ENCODE measurements at places on chromosomes 12 and 14.

- DNase-seq: no peak
Measured at GRCh38 chr12:31216479-31216878, 109.5 kb downstream of the SINHCAF start.

DNA sequence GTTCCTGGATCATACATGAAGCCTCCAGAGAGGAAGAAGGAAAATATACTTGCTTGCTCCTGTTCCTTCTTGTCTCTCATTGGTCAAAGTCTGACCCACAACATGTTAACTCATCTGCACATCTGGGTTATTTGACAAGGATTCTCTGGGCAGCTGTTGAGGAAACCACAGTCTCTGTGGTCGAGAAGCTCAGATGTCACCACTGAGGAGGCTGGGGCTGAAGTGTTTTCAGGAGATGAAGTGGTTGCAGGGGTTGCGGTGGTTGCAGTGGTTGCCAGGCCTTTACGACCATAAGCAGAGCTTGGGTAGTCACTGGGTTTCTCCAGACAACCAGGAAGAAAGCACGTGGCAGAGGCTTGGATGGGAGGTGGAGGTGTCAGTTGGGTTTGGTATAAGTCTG, 265.0 kb upstream of the LRIG3 start:
- DNase-seq: no peak

DNA sequence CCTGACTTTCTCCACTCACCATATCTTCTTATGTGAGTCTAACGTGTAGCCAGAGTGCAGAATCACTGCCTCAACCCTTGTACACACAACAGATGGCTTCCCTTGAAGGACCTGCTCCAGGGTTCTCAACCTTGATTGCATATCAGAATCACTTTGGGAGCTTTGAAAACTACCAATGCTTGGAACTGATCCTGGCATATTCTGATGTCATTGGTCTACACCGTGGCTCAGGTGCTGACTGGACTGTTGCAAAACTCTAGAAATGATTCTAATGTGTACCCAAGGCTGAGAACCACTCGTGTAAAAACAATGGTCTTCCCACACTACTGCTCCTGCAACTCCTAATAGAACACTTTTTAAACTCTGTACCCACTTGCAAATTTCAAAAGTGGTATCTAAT, 18.5 kb downstream of the TMEM132D start:
- no peak for DNase-seq

DNA sequence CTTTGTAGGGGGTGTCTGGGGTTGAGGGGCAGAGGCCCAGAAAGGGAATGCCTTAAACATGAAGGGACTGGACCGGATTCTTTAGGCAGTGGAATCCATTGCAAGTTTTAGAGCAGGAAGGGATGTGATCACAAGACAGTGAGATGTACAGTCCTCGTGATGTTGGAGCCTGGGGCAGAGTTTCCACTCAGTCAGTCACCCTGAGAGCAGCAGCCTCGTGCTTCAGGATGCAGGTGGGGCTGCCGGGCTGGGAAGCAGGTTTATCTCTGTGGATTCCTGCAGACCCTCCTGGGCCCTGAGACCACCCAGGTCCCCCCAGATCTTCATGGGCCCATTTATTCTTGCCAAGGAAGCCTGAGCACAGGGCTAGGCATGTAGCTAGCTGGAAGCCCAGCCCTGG, 38.5 kb downstream of the RIN3 start:
- no peak for DNase-seq

DNA sequence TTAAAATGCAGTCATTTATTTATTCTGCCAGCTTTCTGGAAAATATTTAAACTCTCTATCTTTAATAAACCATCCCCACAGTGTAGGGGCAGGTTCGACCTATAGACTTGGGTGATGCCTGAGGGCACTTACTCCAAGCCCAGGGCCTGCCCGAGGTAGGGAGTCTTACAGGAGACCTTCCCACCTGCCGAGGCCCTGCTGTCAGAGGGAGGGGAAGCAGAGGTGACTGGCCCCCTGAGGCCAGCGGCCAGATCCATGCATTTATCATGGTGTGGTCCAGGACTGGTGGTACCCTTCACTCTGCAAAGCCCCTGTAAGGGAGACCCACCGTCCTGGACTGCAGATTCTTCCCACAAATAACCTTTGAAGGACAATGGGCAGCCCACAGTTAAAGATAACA, 7.6 kb downstream of the EML1 start:
- DNase-seq: no peak

- DNase-seq: no peak
Measured at GRCh38 chr12:49872781-49873181, 29.9 kb upstream of the BCDIN3D start.

- peak; percentile 13 for DNase-seq
Measured at GRCh38 chr12:120041386-120042231, 52.6 kb downstream of the BICDL1 start.

DNA sequence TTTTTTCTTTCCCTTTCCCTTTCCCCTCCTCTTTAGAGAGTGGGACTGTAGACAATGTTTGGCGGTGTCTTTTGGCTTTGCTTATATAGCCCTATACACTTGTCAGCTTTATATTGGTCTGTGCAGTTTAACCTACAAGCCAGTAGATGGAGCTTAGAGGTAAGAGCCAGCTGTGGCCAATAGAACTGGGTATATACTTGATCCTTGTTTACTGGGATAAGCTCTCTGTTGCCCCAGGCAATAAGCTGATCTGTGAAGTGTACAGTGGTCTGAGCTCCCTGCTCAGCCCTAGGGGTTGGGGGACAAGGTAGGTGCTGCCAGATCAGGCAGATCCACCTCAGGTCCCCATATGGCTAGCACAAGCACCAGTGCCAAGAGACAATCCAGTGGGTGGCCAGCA, 434.1 kb downstream of the NOVA1 start:
- no peak for DNase-seq

DNA sequence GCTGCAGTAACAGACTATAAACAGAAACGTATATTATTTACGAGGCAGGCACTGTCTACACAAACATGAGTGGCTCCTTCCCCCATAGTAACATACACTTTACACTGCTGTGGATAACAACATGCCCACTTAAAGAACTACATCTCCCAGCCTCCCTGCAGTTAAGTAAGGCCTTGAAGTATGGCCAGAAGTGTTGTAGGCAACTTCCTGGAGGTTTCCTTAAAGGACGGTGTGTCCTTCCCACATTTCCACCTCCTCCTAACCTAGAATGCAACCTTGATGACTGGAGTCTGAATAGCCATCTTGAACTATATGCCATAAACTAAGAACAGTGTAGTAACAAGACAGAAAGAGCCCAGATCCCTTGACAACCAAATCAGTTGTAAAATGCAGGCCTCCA, 20.3 kb downstream of the MED13L start:
- peak; percentile 40 for DNase-seq

GRCh38 chr12:26128168-26128567, 3.3 kb upstream of the BHLHE41 start:
- no peak for DNase-seq

- DNase-seq: no peak
Measured at GRCh38 chr14:59247801-59248584, 59.5 kb downstream of the DAAM1 start.

- DNase-seq: peak; percentile 87
Measured at GRCh38 chr12:109863847-109864712, 16.3 kb downstream of the GLTP start.

GRCh38 chr12:128637642-128638606, 185.8 kb downstream of the SLC15A4 start:
- no peak for DNase-seq

DNA sequence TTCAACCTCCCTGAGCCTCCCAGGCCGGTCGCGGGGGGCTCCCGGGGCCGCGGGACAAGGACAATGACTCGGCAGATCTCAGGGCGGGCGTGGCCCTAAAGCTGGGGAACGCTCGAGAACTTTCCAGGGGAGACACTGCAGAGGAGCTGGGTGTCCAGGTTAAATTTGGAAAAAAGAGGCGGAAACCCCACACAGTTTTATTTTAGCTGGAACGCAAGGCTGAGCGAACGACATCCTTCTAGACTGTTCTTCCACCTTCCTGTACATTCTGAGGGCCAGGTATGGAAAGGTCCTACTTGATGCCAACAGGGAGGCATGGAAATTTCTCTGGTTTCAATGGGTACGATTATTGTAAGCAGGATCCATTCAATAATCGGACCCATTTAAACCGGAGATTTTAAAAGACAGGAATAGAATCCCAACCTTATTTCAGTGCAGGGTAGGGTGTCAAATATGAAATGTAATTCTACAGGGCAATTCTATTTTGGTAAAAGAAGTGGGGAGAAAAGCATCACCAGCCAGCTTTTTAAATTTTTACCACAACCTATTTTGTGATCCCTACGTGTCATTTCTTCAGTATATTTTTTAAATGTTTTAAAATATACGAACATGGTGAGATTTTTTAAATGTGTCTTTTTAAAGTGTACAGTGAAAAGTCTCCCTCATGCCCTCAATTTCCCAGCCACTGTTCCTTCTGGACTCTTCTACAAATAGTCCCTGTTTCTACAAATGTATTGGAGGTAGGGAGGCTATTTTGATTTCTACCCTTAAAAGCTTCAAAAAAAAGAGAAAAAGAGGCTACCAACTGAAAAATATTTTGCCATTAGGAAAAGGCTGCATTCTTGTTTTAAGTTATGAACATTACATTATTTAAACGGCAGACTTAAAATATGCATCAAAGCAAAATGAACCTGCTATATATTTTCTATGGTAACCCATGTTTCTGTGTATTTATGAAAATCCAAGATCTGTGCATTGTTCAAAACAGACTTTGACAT, 1.1 kb upstream of the UBC start:
- DNase-seq: peak; percentile 55

- DNase-seq: no peak
Measured at GRCh38 chr14:37598747-37599506, 3.5 kb downstream of the TTC6 start.

DNA sequence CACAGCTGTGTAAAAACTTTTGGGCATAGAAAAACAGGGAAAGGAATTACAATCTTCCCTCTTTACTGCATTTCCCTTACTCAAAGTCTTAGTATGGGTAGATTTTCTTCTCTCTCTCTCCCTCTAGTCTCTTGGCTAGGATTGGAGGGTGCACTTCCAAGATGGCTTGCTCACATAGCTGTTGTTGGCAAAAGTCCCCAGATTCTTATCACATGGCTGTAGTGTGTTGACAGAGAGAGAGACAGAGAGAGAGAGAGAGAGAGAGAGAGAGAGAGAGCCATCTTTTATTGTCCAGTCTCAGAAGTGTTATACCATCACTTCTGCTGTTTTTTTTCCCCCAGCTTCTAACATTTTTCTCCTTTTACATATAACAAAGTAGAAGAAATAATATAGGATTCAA, 6.3 kb upstream of the OR4E2 start:
- DNase-seq: no peak

- DNase-seq: no peak
Measured at GRCh38 chr12:79019672-79020071, 155.1 kb downstream of the SYT1 start.

- peak; percentile 48 for DNase-seq
Measured at GRCh38 chr14:106564058-106564643, 1037.8 kb downstream of the TMEM121 start.

DNA sequence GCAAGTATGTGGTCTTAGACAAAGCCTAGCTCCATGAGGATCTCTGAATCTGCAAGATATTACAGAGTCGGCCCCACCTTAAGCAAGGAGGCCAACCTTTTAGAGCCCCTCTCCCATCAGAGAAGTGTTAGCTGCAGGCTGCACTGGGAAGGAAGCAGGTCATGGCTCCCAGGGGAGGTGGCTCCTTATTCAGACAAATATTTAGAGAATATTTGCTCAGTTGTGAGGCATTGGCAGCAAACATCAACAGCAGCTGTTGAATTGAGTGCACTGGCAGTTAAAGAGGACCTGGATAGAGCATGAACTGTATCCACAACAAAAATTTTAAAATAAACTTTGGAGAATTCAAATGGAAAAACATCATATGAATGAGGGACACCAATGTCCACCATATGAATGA, 44.7 kb downstream of the FSCB start:
- DNase-seq: no peak

- DNase-seq: no peak
Measured at GRCh38 chr12:76031081-76031413, 529 bp downstream of the PHLDA1 start.

DNA sequence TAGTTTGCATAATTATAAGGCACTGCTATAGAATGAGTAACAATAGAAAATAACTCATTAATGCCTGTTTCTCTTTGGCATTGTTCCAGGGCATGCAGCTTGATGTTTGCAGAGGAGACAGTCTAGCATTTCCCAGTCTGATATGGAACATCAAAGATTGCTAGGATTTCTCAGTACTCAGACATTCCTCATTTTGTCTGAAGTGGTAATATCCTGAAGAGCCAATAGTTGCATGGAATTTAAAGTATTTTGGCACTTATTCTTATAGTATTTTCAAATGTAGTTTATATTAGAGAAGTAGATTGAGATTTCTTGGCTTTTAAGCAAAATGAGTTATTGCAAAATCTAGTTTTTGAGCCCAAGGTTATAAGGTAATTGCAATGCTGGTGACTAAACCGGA, 337.3 kb upstream of the E2F7 start:
- no peak for DNase-seq

- DNase-seq: no peak
Measured at GRCh38 chr12:120588371-120588770, 7.2 kb upstream of the POP5 start.

- no peak for DNase-seq
Measured at GRCh38 chr12:83827860-83828259, 1084.7 kb downstream of the SLC6A15 start.

DNA sequence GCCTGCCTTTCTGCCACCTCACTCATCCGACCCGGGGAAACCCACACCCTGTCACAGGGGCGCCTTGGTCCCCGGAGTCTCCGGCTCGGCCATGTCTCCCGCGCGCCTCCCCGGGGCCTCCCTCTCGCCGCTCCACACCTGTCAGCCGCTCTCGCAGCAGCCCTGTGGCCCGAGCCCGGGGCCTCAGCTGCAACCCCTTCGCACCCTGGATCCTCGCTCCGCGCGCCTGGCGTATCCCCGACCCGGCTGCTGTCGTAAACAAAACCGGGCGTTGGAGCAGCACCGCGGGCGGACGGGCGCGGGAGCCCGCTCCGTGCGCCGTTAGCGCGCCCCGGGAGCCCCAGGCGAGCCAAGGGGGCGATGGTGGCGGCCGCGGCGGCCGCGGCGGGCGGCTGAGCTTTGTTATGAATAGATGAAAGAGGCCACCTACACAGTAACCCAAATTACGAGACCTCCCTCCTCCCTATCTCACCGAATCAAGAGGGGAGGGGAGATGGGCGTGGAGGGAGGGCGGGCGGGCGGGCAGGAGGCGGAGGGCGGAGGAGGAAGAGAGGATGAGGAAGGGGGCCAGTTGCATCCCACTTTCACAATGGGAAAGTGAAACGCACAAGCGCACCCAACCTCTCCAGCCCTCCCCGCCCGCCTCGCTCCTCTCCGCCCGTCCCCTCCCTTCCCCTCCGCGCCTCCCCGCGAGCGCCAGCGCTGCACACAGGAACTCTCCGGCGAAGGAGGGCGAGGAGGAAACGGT, at the start of gene PLXNC1:
PLXNC1 (plus strand) TSS at position 587 of the 748 bp plus-strand sequence. CDS start 395 bp downstream, outside the sequence.
- peak; percentile 42 for DNase-seq

GRCh38 chr12:30859226-30859625, 67.3 kb upstream of the TSPAN11 start:
- DNase-seq: no peak

DNA sequence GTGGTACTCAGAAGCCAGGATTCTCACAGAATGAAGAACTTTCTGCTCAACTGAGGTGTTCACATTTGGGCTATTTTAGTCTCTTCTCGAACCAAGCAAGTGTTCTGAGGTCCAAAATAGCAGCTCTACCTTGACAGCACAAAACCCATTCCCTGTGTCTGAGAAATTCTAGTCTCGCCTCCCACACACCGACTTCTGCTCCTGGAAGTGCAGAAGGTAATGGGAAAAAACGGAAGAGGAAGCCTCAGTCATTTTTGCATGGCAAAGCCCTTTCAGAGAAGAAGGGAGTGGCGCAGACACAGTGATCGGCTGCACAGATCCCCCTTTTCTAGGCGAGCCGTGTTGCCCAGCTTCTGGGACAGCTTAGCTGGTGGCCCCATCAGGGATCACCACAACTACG, 31.2 kb upstream of the VPS33A start:
- DNase-seq: no peak

Data from body of pancreas (tissue), 4 donors.